Stimulated activated CD4-positive, alpha-beta T cell treated with anti-CD3 and anti-CD28 coated beads, TNF-alpha, amount 100 ng/mL, for 1 hour (primary cell): ENCODE measurements at places on chromosomes 16 and 17.

DNA sequence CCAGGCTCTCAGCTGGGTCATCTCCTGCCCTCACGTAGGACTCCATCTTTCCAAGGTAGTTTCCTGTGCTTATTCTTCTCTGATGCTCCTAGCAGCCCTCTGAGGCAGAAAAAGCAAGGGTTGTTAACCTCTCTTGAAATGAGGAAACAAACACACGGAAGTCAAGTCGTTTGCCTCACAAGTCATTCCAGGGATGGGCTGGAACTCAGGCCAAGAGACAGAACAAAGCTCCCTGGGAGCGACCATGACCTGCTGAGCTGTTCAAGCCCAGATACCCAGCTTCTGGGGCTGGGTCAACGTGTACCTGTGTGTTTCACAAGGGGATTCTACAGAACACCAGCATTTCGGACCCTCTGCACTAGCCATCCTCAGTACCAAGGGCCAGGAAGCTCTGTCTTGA, 28.1 kb downstream of the SRL start:
- DNase-seq, result no peak

GRCh38 chr16:58338205-58338604, 43.4 kb upstream of the PRSS54 start:
- DNase-seq, result no peak

GRCh38 chr17:65381152-65381551, 180.3 kb downstream of the AXIN2 start:
- no peak for DNase-seq

- no peak for DNase-seq
Measured at GRCh38 chr17:5922476-5922875, 147.7 kb upstream of the WSCD1 start.
